ENCODE measurements at places on chromosomes 7 and 10.

DNA sequence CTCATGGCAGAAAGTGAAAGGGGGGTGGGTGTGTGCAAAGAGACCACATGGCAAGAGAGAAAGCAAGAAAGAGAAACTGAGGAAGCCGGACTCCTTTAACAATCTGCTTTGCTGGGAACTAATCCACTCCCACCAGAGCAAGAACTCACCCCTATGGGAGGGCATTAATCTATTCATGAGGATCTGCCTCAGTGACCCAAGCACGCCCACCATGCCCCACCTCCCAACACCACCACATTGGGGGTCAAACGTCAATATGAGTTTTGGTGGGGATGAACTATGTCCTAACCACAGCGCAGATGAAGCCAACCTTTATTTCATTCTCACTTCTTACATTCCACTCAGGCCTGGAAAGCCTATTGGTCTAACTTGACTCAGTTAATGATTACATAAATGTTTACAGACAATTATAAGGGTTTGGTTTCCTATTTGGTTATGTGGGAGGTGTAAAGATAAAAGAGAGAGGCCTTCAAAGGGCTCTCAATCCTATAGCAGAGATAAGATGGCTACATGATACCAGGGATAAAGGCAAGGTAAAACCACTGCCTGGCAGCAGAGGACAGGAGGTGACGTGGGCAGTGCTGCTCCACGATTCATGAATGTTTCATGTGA lies 601.8 kb downstream of the PARD3 start:
- no peak for DNase-seq

GRCh38 chr10:99534939-99535763 lies 2.4 kb downstream of the NKX2-3 start:
- DNase-seq: no peak

DNA sequence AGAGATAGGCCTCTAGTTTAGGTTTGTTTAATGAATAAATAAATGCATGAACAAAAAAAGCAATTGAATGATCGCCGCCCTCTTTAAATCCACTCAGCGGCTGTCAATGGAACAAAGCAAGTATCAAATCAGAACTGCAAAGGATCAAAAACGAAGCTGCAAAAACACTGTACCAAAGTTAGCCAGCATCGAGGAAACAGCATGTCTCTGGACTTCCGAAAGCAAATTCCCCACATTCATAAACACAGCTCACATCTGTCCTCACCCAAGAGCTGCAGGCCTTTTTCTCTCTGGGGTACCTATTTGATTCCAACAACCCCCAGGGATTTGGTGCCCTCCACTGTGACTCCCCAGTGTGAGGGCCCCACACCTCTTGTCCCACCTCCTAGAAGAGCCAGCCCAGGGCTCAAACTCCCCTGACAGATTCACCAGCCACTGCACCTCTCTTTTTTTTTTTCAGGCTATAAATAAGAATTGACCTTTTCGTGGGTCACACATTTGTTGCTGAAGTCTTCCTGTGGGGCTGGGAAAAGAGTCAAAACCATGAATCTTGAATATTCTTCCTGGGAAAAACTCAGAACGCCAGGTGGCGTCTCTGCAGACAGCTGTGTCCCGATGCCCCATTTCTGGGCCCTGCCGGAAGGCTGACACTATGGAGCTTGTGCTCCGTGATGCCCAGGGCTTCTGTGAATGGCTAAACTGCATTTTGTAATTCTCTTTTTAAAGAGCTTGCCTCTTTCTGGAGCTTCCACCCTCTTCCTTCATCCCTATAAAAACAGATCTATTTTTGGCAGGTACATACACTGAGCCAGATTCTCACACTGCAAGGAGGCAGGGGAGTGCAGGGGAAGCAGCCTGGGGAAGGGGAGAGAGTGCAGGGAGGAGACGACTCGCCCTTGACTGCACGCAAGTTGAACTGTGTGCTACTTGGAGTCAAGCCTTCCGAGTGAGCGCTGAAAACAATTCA lies 51.7 kb downstream of the HSPA12A start:
- DNase-seq: no peak

DNA sequence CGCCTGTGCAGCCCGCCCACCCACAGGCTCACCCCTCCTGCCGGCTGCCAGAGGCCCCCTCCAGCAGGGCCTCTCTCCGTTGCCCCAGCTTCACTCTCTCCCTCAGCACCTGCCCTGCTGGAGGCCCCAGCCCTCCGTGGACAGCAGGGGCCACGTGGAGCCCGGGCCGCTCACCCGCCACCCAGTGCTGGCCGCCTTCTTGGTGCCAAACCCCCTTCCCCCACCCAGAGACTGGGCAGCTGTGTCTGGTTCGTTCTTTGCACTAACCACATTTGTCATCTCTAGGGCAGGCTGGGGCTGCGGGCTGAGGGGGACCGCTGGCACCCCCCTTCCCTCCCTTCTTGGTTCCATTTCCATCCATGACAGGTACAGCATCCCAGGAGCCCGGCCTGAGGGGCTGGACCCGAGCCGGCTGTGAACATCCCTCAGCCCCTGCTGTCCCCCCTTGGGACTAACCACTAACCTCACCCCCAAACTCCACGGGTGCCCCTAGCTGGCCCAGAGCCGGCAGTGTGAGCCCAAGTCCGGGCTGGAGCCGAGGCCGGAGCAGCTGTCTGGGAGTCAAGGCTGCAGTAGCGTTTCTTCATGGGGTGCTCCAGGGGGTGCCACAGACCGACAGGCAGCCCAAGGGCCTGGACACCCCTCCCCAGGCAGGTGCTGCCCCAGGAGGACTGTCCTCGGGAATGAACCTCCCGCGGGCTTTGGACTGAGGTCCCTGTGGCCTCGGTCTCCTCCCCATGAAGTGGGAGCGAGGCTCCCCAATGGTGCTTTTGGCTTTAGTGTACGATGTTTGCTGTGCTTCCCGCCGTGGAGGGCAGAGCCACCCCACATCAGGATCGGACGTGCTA lies 25.5 kb upstream of the AMZ1 start:
- no peak for DNase-seq

- DNase-seq: peak; percentile 34
Observed at GRCh38 chr10:77837248-77837924, 89.2 kb downstream of the DLG5 start.

DNA sequence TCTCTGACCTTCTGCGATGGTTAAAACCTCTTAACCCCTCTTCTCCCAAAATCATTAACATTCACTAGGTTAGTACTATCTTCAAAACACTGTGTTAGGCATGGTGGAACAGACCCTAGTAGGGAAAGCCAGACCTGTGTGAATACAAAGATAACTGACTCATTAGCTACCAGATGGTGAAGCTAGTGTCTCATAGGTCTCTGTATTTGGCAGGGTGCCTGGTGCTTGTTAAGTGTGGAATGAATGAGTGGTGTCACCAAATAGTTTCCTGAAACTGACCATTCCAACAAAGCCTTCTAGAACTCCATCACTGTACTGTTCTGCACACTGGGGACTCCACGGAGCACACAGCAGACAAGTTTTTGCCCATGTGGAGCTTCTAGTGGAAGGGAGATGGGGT lies 27.7 kb upstream of the TM9SF3 start:
- no peak for DNase-seq

- no peak for DNase-seq
Observed at GRCh38 chr10:33195608-33196376, 138.7 kb downstream of the NRP1 start.

- no peak for DNase-seq
Observed at GRCh38 chr10:3040069-3040468, 27.3 kb upstream of the PFKP start.

- DNase-seq: no peak
Observed at GRCh38 chr7:2559283-2559950, 638 bp downstream of the IQCE start.

- no peak for DNase-seq
Observed at GRCh38 chr10:34168439-34168838, 646.7 kb downstream of the PARD3 start.

- peak; percentile 86 for DNase-seq
Observed at GRCh38 chr7:6435486-6436384, 12.0 kb downstream of the DAGLB start.

GRCh38 chr10:15120523-15120922 lies 23.4 kb downstream of the RPP38 start:
- no peak for DNase-seq

GRCh38 chr10:18312374-18313139 lies 172.3 kb downstream of the CACNB2 start:
- no peak for DNase-seq

- no peak for DNase-seq
Observed at GRCh38 chr10:102408131-102408727, 10.4 kb downstream of the PSD start.

- DNase-seq: no peak
Observed at GRCh38 chr7:69889338-69889975, 291.2 kb downstream of the AUTS2 start.

- DNase-seq: no peak
Observed at GRCh38 chr10:32731527-32731926, 226.5 kb downstream of the ITGB1 start.

DNA sequence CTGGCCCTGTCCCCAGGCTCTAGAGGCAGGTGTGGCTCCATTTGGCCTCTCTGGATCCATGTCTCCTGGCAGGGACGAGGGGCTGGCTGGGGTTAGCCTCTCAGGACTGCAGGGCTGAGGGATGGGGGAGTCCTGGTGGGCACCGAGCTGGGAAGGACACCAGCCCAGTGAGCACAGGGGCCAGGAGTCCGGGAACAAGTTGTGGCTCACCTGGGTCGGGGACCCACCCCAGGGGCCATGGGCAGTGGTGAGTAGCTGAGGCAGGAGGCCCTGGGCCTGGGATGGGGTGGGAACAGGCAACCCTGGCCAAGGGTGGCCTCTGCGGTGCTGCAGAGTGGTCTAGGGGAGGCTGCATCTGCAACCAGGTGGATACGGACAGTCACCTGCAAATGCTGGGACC lies 24.1 kb downstream of the ANTXRL start:
- DNase-seq: no peak

GRCh38 chr7:121107923-121108498 lies 119.5 kb downstream of the CPED1 start:
- DNase-seq: no peak

DNA sequence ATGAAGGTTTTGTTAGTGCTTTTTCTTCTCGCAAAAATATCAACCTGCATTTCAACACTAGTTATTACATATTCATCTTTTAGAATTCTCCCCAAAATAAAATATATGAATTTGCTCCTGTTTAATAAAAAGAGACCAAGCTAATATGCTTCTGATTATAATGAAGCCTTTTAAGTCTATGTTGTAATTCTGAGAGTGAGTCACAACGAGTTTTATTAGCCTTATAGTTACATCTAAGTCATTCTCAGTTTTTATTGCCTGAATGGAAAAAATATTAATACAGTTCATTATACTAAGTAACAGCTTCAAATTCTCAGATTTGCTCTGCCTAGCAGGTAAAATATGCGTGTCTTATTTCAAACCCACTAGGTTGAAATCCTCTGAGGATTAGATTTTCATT lies 152.4 kb upstream of the CELF2 start:
- DNase-seq: no peak

- no peak for DNase-seq
Observed at GRCh38 chr7:70344726-70345125, 746.5 kb downstream of the AUTS2 start.

DNA sequence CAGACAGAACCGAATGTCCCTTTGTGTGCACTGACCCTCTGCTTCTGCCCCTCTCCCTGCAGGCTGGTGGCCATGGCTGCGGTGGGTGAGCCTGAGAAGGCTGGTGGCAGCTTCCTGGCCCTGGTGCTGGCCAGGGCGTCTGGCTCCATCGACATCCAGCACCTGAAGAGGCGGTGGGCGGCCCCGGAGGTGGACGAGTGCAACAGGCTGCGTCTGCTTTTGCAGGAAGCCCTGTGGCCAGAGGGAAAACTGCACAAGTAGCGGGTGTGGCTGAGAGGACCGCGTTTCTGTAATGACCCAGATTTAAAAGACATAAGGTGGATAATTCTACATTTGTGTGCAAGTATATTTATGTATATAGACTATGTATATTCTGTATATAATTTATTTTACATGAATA lies 89.2 kb downstream of the DYNC2I1 start:
- DNase-seq: no peak

GRCh38 chr10:114301177-114301576 lies 62.1 kb downstream of the VWA2 start:
- no peak for DNase-seq

DNA sequence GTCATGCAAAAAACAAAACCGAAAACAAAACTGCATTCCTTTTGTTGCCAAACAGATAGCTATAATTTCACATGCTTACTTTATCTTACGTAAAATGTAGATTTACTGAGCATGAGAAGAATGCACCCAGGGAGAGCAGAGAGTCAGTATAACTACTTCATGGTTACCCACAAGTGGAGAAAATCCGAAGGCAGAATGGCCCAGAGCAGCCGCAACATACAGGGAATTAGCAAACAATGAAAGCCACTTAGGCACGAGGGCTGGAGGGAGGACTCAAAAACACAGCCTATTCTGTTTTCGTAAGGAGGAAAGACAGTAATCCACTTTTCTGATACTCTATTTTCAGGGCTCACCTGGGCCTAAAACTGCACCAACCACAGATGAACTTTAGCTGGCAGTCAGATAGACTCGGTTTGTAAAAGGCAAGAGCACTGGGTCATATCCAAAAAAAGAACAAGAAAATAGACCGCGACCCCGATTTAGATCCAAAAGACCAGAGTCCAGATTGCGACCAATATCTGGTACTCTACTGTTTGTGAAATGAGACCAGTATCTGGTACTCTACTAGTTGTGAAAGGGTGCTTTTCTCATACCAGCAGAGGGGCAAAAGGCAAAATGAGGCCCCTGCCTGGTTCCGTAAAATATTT lies 1.3 kb downstream of the ITPRIP start:
- DNase-seq: no peak

DNA sequence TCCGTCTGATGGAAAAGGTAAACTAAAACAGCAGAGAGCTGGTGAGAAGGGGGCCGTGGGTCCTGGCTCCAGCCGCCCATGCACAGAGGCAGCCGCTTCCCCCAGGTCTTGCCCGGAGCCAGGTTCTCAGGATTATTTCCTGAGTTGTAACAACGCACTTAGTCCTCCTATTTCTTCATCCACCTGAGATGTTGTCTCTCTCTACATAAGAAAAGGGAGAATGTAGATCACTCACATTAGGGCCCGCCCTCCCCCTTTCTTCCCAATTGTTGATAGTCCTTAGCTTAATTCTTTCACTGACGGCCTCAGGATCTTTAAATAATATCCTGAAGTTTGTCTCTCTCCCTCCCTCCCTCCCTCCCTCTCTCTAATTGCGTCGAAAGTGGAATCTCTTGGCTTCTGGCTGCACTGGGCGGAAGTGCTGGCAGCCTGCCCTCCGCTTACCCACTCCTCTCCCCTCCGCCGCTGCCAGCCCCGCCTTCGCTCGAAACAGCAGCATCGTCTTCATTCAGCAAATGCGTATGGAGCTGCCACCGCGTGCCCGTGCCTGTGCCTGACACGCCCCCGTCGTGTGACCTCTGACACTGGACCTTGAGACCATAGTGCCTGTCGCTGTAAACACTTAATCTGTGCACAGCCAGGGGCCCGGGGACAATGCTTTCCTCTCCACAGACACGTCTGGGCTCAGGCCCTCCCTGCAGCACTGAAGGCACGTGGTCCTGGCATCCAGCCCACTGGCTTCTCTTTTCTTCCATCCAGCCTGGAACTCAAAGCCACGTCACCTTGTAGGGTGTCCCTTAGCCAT lies 174.5 kb upstream of the PPP2R2D start:
- no peak for DNase-seq

- DNase-seq: no peak
Observed at GRCh38 chr7:24980534-24981170, 674 bp upstream of the OSBPL3 start.
